Right lung (tissue), 10 donors: ENCODE measurements at places on chromosomes 13 and 19.

DNA sequence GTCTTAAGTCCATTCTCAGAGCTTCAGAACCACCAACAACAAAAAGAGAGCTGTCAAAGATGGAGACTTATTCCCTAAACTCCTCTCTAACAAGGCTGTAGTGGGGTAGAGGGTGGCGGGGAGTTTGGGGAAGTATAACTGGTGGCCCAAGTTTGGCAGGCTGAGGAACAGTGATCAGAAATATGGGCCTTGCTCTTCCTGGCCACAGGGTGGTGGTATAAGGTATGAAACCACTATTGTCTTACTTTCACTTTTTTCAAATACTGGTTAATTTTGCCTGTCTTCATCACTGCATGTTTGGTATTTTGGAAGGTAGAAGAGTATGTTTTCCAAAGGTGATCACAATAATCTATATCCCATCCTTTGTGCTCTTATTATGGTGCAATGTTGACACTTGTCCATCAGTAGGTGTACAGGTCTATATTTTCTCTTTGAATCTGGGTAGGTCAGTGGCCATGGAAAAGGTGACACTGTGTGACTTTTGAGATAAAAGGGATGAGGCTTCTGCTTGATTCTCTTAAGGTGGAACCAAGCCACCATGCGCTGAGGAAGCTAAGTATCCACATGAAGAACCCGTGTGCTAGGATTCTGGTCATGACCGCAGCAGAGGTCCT is 23.2 kb upstream of the GPC5 start:
- DNase-seq = no peak

DNA sequence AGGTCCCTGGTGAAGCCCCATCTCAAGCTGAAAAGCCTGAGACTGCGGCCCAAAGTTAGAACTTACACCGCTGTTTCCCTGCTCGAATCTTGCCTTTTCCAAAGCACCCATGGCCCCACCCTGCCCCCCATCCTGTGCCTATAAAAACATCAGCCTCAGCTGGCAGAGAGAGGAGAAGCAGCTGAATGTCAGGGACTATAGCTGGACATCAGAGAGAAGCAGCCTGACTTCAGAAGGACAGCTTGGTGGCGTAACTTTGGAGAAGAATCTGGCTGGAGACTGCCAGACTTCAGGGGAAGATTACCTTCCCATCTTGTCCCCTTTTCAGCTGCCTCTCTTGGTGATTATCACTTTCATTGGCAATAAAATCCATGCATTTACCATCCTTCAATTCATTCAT is 9.3 kb upstream of the RCBTB2 start:
- no peak for DNase-seq

DNA sequence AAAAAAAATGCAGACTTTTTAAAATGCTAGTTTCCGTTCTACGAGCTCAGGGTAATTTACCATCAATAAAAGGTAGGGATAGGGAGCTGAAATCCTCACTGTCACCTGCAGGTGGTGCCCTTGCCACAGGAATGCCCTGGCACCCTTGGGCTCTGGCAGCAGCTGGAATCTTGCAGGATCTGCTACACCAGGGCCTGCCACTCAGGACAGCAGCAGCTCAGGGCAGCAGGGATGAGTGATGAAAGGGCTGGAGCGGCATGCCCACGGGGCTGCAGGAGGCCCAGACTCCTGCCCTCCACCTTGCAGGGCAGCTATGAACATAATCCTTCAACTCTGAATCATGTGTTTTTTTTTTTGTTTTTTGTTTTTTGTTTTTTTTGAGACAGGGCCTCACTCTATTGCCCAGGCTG is 54.0 kb downstream of the GNG7 start:
- no peak for DNase-seq

DNA sequence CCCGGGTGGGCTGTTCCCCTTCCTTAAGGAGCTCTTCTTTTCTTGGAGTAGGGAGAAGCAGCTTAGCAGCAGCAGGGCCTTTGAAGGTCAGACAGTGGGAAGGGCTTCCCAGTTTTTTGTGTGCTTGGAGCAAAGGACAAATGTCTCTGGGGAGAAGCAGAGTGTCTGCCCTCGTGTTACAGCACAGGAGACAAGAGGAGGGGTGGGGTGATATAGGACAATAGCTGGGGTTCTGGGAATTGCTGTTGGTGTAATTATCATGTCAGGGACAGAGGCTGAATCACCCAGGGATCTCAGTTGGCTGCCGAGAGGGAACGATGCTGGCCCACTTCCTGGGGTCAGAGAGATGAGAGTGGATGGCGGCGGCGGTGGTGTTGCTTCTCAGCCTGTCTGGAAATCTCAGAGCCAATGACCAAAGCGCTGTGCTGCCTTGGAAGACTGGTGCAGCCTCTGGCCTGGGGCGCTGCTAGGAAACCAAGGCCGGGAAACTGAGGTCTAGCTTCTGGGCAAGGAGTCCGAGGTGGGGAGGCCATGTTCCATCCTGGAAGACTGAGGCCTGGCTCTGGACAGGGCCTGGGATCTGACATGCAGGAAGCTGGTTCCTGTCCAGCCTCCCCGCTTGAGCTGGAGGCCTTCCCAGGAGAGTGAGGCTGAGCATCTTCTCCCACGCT is 1.2 kb downstream of the INAFM1 start:
- no peak for DNase-seq

DNA sequence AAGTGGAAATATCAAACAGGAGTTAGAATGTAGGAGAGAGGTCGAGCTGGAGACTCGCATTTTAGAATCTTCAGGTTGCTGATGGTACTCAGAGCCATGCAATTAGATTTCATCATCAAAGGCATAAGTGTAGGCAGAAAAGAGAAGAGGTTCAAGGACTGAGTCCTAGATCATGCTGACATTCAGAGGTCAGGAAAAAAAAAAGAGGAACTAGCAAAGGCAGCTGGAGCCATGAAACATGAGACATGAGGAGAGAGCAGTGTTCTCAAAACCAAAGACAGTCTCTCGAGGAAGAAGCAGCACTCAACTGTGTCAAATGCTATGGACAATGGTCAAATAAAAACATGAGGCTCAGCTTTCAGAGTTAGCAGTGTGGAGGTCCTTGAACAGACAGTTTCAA is 12.4 kb upstream of the TPP2 start:
- no peak for DNase-seq

DNA sequence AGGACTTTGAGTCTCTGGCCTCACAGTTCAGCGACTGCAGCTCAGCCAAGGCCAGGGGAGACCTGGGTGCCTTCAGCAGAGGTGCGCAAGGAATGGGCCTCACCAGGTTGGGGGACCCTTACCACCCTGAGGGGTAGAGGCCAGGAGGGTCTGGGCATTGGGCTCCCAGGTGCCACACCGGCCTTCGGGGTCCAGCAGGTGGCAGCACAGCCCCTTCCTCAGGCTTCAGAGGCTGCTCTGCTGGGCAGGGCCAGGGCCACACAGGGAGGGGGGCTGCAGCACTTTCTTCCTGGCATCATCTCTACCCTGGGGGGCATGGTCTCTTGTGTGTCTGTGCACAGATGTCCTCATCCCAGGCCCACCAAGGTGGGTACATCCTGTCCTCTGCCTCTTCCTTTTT is 12.9 kb downstream of the PIN1 start:
- no peak for DNase-seq

DNA sequence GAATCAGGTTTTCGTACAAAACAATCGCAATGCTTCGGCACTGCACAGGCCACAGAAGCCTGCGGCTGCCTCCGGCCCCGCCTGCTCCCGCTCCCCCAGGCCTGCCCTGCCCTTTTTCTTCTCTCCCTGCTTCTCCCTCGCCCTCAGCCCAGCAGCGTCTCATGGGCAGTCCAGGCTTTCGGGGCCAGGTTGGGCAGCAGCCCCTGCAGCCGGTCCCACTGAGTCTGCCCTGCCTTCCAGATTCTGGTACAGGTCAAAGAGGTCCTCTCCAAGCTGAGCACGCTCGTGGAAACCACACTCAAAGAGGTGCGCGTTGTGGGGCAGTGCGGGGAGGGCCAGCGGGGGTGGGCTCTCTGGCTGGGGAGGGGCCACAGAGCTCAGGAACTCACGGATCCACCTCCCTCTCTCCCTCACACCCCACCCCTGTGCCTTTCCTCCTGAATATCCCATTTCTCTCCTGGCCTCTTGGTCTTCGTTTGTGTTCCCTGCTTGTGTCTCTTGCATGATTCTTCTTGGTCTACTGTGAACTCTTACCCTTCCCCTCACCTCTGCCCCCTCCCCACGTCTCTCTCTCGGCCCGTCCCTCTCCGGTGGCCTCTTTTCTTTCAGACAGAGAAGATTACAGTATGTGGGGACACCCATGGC is 30.1 kb downstream of the CCDC8 start:
- DNase-seq = no peak

DNA sequence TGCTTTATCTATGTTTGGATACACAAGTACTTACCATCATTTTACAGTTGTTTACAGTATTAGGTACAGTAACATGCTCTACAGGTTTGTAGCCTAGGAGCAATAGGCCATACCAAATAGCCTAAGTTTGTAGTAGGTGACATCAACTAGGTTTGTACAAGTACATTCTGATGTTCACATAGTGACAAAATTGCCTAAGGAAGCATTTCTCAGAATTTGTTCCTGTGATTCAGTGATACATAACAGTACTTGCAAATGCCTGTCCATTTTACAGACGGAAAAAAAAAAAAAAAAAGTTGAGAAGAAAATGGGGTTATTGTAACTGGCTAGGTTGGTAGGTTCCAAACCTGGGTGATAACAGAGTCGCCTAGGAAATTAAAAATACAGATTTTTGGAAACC is 13.6 kb downstream of the UFM1 start:
- DNase-seq = no peak

DNA sequence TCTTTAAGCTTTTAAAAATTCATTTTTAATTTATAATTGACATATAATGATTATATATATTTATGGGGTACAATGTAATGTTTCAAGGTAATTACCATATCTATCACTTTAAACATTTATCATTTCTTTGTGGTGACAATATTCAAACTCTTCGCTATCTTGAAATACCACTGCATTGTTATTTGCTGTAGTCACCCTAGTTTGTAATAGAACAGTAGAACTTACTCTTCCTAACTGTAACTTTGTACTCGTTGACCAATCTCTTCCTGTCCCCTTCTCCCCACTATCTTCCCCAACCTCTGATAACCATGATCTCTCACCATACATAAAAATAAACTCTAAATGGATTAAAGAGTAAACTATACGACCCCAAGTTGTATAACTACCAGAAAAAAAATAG is 20.4 kb downstream of the COG6 start:
- no peak for DNase-seq

- DNase-seq = no peak
Observed at GRCh38 chr13:113009743-113010509, 40.9 kb downstream of the MCF2L start.

GRCh38 chr13:98157609-98158008 is 14.7 kb downstream of the FARP1 start:
- no peak for DNase-seq

DNA sequence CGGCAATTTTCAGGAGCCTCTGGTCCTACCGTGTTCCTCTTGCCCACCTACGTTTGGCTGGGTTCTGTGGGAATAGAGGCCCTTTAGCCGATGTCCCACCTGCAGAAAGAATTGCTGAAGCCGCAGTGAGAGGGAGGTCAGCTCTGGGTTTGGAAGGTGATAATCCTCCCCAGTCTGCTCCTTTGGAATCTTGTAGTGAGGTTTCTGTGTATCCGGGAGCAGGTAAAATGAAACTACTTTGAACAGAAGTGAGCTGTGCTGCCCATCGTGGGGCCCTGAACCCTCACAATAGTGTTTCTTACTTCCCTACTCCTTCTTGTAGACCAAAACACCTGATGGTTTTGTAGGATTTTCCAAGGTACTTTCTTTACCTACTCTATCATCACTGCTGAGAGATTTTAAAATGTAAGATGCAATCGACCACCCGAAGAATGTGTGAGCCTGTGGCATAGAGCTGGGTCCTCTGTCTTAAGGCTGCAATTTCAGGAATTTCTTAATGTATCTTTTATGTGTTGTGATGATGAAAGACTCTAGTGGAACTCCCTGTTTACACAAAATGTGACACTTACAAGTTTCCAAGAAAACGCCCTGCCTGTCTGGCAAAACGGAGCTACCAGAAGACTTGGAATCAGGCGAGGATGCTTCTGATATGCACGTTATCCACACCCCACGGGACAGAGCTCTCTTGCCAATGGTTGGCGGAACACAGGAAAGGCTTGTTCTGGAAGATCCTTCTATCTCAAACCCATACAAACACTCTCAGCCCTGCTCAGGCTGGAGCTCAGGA is 76.1 kb downstream of the RGCC start:
- DNase-seq = no peak

- no peak for DNase-seq
Observed at GRCh38 chr19:29367791-29368222, 154.9 kb upstream of the UQCRFS1 start.

DNA sequence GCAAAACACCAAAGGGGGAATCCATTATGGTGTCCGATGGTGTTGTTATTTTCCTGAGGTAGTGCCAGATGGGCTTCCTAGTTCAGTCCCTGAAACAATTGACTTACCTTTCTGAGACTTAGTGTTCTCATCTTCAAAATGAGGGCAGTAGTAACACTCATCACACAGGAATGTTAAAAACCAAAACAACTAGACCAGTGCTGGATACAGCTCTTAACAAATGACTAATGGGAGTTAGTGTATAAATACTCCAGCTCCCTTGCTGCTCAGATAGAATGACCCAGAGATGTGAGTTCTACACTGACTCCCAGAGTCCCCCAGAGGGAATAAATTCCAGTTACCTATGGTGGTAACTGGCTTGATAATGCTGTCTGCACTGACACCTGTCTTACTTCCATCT is 49.9 kb downstream of the MBD3L2B start:
- DNase-seq = no peak

GRCh38 chr19:14835011-14835410 is at the start of the genes OR7A5 and OR7C1:
Gene OR7A5 (minus strand): TSS chr19:14835185. CDS start chr19:14828241, 6,944 bp downstream.
Gene OR7C1 (minus strand): TSS chr19:14835185. CDS start chr19:14800136, 35,049 bp downstream.
- DNase-seq = no peak

DNA sequence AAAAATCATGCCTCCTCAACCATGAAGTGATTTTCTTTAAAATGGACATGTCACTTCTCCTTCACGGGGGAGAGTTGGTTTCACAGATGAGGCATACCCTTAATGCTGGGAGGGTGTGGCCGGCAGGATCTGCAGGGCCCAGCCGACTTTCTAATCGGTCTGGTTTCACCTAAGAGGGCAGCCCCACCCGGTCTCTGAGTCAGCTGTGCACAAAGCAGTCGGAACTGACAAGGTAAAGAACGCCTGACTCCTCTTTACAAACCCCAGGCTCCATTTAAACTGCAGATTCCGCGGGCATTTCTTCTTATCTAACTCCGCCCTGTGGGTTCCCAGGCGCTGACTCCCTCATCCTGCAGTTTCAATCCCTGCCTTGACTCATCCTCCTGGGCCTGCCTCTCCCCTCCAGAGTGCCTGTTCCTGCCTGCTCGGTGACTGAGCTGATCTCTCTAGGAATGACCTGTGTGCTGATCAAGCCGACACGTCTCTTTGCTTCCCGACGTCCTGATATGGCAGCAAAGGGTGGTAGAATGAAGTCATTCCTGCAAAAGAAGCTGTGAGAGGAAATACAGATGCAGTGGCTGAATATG is 63.4 kb downstream of the EFNB2 start:
- no peak for DNase-seq
